ENCODE measurements at places on chromosomes 2 and 18.
A peak's percentile ranks its signal among the peaks of the same experiment; 100 is the strongest.

- DNase-seq = no peak
Observed at GRCh38 chr2:72149556-72150156, 2.0 kb upstream of the CYP26B1 start.

- DNase-seq = peak; percentile 40
Observed at GRCh38 chr2:1886405-1886992, 142.2 kb upstream of the PXDN start.

DNA sequence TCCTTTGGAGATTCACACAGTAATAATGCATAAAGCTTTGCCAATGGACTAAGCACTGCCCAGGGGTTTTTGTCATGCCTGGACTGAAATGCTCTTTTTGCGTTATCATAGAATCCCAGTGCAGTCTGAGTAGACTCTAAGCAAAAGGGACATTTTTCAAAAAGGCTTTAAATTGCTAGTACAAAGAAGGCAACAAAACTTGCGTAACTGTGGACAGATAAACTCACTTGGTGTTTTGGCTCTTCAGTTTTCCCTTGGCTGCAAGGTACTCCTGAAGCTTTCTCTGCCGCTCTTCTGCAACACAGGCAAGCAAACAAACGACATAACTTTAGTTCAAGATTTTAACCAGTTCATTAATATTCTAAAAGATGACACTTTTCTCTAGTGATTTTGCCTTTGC lies 2.1 kb downstream of the CKAP2L start:
- no peak for DNase-seq

GRCh38 chr2:28394331-28394877 lies 1.7 kb downstream of the FOSL2 start:
- DNase-seq = no peak

DNA sequence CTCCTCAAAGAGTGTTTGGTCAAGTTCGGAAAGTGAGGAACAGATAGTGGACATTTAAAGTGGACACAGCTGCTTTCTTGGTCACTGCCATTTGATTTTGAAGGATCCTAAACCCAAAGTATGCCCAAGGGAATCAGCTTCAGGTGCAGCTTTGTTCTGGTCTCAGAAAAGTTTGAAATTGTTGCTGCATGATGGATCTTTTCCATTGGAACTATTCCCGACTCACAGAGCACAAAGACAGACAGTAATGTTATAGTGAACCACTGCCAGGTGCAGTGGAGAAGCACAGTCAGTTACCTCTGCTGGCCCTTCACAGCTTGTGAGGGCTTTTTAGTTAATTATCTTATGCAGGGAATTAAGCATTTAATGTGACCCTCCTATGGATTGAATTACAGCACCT lies 301.7 kb downstream of the PHLPP1 start:
- DNase-seq = no peak

- DNase-seq = no peak
Observed at GRCh38 chr2:135685361-135685760, 56.3 kb upstream of the UBXN4 start.

DNA sequence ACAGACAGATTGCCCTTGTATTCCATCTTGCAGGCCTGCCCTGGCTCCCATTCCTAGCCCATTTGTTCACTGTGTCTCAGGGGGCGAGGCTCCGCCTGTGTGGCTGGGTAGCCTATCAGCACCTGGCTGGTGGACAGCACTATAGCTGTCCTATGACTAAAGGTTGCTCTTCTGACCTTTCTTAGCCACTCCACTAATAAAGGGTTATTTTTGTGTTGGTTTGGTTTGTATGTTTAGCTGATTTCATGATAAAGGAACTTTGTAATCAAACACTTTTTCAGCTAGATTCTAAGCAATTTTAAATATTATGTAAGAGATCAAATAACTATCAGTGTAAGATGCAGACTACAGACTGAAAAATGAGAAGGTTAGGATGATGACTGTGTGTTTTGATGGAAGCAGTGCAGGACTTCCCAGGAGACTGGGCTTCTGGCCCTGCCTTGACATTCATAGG lies 72.2 kb downstream of the CRIM1 start:
- DNase-seq = no peak

Measured in activated T-cell treated with anti-CD3 and anti-CD28 coated beads, Interleukin-2, amount 50 U/mL, for 24 hours (primary cell).